Thoracic aorta (tissue), 2 donors: ENCODE measurements at places on chromosomes 4 and X. TPM values are rescaled to one million over a fixed set of nuclear protein-coding genes. Genes with fewer than 3 reads are reported as not detected.

DNA sequence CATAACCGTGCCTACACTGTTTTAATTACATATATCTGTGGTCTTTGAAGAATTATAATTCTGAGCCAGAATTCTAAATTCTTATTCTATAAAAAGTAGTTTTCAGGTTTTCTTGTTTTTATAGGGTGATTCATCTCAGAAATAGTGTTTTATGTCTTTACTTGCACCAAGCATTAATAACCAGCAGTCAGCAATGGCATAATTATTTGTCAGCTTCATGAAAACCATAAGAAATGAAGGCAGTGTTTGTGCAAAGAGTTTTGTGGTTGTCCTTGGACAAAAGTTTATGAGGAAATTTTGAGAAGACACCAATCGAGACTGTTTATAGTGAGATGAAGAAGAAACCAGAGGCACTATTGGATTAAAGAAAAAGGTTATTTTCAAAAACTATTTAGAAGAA lies 37.2 kb downstream of the EDNRA start:
- no peaks in the 10 kb centered on the region for H3K27me3 ChIP-seq
- H3K27ac ChIP-seq, result no peak overlapping the region
- H3K36me3 ChIP-seq, result no peaks in the 10 kb centered on the region
- DNase-seq, result no peak
- no peak overlapping the region for H3K4me3 ChIP-seq

GRCh38 chr4:16259889-16260246 lies 33.6 kb upstream of the TAPT1 start:
- H3K27me3 ChIP-seq, result no peaks in the 10 kb centered on the region
- no peak overlapping the region for H3K4me3 ChIP-seq
- H3K27ac ChIP-seq, result no peak overlapping the region
- peaks cover 4% of the 10 kb centered on the region for H3K36me3 ChIP-seq

DNA sequence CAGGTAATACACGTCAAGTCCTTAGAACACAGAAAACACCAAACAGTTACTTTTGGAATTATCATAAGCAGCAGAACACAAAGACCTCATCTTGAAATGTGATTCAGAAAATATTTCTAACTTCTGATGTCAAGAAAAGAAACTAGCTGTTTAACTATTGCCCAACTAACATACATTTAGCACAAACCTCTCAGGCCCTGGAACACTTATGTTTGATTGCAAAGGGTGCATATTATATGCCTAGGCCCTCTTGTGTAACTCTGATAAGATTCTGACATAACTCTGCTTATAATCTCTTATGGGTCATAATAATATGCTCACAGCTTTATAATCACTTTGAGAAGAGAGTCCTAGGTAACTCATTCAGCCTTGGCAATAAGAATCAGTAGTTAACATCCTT lies 62.6 kb downstream of the TBC1D9 start:
- no peaks in the 10 kb centered on the region for H3K36me3 ChIP-seq
- H3K27ac ChIP-seq, result no peak overlapping the region
- H3K4me3 ChIP-seq, result no peak overlapping the region
- H3K4me1 ChIP-seq, result no peaks in the 10 kb centered on the region
- no peak for DNase-seq
- no peaks in the 10 kb centered on the region for H3K27me3 ChIP-seq

- H3K4me3 ChIP-seq, result no peak overlapping the region
- no peaks in the 10 kb centered on the region for H3K36me3 ChIP-seq
- H3K27ac ChIP-seq, result no peak overlapping the region
- no peaks in the 10 kb centered on the region for H3K4me1 ChIP-seq
- DNase-seq, result no peak
Observed at GRCh38 chr4:98963538-98964433, 31.7 kb upstream of the METAP1 start.

RS1 gene
- total RNA-seq, result not detected
